ENCODE measurements at places on chromosomes 1 and 21.

DNA sequence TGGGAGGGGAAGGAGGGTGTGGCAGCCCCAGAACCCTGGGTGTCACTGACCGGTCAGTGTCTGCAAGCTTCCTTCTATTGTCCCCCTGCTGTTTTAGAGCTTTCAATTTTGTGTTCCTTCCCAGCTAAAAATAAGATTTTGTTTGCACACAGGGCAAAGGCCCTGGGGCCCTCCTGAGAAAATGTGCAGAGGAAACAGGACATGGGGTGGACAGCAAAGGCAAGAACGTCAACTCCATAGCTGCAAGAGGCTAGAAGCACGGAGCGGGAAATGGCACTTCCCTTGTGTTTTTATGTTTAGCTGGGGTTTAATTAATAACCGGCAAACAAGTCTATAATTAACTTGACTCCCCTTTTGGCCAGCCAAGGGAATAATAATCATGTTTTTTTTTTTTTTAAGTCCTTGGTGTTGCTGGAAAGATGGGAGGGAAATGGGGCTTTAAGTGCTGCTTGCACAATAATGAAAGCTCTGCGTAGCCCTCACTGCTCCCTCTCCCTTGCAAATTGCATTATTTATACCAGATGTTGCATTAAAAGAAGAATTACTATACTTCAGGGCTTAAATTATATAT, 261.4 kb upstream of the USP24 start:
- no peak for DNase-seq

DNA sequence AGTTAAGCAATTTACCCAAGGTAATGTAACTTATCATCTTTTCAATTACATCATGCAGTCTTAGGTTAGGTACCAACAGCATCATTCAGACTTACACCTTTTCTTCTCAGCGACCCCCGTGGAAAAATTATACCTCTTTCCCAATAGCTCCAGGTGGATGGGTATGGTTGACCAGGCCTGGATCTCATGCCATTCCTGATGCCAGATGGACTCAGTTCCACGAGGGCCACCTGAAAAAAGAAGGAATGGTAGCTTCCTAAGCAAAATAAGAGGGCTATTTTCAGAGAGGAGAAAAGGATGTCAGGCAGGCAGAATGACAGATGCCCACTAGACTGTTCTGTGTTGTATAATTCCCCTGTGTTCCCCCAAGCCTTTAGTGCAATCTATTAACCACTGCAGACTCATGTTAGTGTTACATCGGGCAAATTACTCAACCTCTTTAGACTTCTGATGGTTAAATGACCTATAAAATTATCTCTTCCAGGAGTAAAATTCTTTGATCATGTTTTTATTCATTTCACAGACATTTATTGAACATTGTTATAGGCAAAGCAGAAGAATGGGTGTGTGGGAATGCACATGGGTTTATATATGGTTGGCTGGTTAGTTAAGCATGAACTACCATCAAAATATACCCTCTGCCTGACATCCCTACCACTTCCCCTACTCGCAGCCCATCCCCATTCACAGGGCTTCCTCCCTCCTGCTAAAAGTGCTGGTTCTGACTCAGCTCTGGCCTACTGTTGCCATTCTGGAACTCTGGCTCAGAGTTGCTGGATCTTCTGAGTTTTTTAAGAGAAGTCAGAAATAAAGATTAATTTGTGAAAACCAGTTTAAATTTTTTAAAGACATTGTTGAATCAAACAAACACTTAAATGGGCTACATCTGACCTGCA, 10.6 kb upstream of the MYSM1 start:
- no peak for DNase-seq

DNA sequence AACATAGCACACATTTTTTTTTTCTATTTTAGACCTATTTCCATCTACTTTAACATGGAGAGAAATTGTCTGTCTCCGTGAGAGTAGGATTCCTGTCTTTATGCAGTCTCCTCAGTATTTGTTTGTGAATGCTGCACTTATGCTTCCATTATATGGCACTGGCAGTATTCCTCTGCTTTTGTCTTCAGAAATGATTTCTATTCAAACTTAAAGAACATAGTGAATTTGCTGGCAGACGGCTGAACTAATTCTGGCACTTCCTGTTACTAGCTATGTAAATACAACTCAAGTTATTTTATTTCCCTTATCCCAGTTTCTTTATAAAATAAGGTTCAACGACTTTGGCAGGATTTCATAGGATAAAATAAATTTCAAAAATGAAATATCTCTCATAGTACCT, 45.3 kb downstream of the KCTD3 start:
- no peak for DNase-seq

DNA sequence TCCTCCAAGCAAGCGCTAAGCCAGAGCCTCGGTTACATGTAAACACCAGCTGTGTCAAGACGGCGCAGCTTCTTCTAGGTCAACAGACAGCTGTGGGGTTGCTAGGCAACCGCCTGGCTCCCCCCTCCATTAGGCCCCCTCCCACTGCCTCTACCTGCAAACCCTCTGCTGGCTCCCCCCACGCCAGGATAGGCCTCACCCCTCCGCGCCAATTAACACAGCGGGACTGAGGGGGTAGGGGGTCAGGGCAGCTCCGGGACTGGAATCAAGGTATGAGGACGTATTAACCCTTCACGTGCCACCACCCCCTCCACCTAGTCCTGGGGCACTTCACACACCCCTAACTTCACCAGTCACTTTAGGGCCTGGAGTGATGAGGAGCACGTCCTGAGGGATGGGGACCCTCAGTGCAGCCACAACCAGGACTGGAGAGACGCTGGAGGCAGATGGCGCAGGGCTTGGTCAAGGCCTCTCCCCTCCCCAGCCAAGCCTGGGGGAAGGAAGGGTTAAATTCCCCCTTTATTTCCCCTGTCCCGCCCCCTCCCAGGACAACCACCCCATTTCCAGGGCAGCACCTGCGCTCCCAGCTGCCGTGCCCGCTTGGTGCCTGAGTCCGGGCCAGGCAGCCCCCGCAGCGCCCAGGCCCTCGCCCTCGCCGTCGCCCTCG, 37.4 kb upstream of the WASF2 start:
- peak; percentile 86 for DNase-seq

GRCh38 chr1:194133152-194133551, 946.7 kb upstream of the B3GALT2 start:
- DNase-seq, result no peak

DNA sequence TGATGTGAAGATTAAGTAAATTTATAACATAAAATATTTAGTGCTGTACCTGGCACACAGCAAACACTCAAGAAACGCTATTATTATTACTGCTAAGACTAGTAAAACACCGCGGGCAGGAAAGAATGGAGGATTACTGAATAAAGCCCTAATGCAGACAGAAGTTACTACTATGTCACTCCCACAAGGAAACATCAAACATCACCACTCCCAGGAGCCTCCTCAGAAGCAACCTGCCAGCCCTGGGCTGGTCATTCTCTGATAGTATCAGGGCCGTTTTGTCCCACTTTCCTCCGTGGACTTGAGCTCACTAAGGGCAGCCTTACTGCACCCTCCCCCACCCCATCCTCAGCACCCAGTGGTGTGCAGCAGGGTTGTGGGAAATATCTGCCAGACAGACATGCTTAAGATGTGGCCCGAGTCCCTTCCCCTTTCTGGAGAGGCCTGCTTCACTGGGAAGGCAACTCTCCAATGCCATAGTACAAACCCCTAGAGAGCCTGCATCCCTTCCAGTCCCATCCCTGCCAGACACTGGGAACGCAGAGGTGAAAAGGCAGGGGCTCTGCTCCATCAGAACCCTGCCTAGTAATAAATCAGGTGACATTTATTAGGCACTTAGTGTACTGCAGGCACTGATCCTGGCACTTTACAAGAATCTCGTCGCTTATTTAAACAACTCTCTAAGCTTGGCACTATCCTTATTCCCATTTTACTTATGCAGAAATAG, 41.7 kb upstream of the ECE1 start:
- no peak for DNase-seq

- no peak for DNase-seq
Measured at GRCh38 chr21:43192501-43193081, 23.8 kb downstream of the CRYAA start.

DNA sequence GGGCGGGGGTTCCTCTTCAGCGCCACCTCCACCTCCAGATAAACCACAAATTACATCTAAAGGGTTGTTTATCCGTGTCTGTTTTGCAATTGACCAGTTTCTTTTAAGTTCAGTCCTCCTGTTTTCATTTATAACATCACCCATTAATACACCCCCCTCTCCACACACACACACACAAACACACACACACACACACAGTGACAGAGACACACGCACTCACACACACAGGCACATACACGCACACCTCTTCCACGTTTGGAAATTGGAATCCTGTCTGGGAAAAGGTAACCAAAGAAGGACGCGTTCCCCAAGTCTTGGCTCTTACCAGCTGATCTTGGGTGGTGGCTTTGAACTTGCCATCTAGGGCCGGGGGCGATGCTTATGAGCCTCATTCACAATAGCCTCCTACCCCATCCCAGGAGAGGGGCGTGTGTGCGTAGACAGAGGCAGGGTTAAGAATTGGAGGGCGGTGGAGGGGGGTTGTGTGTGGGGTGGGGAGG, 442 bp upstream of the CSMD2 start:
- DNase-seq, result no peak

DNA sequence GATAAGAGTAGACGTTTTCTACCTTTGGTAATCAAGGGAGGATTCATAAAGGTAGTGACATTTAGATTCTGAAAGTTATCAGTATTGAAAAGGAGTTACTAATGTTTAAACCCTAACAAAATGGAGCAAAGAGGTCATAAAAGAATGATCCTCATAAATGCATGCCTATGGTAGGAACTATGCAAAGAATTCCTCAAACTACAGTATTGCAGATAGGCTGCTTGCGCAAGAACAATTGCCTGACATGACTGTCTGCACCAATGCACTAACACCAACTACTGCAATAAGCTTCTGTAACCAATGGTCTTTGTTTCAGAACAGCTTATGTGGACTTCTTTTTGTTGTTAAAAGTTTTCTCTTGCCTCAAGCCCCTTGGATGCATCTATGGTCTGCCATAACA, 597.3 kb upstream of the ADGRL4 start:
- no peak for DNase-seq

Data from NCI-H1436 (cell line).